Stimulated activated CD4-positive, alpha-beta T cell treated with anti-CD3 and anti-CD28 coated beads, Interleukin-15, amount 100 ng/mL, for 48 hours (primary cell): ENCODE measurements at places on chromosomes 12 and 14.

- no peak for DNase-seq
Measured at GRCh38 chr14:64919618-64920017, 5.4 kb downstream of the CHURC1 start.

GRCh38 chr14:73386342-73386741 lies 72.0 kb downstream of the NUMB start:
- DNase-seq: no peak

DNA sequence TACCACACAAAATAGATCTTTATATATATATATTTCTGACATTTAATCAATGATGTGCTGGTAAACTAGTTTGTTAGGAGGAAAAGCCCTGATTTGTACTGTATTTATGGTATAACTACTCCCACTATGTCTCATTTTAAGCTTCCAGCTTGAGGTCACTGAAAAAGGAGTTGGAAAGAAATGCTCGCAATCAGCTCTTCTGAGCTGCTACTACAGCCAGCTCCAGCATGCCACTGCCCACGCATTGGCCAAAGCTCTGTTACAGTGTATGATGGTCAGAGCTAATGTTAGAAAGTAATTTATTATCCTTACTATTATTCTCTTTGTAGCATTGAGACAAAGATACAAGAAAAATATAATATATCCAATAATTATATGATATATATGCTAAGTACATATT lies 55.0 kb upstream of the PCED1B start:
- DNase-seq: no peak

DNA sequence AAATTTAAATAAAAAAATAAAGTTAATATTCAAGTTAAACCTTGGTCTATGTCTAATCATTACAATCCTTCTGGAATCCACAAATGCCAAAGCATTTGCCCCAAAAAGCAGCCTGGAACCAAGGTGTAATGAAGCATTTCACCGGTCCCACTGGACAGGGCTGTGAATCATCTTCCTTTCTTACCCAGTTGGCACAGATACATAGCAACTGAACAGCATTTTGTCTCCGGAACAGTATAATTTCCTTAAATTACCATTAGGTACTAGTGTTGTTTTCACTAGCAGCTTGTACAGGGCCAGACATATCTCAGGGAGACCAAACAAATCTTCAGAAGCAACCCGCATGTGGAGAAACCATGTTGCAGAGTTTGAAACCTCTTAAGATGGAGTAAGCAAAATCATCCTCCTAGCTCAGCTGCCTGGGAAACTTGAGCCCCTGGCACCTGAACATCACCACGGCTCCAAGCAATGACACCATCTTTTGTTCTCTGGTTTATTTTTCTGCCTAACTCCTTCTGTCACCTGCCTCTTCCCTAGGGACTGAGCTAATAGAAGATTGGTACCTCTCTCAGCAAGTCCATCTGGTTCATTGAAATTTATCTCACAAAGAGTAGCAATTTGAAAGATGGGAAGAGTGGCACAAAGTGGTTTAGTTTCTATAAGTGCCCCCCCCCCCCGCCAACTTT lies 17.9 kb upstream of the MDM1 start:
- DNase-seq: no peak

- no peak for DNase-seq
Measured at GRCh38 chr14:67674139-67674479, 323 bp downstream of the VTI1B start.

DNA sequence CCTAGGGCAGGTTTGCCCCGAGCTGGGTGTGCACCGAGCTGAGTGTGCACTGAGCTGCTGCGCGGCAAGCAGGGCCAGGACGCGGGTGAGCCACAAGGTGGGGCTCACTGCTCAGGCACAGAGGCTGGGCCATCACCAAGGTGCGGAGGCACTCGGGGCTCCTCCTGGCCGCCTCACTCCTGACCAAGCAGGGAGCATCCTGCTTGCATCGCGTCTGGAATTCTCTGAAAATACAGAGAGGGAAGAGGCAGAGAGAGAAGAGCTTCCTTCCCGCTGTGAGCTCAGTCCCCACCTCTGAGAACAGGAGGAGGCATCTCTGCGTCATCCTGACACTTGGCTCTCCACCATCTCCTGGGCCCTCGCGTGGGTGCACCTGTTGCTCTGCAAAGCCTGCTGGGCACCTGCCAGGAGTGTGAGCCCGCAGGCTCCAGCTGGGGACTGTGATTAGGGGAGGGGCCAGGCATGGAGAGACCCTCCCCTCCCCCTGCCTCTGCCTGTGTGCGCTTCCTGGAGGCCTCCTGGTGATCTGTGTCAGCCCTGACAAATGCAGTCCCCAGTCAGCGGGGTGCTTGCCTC lies 116.3 kb downstream of the GLT1D1 start:
- DNase-seq: no peak

- DNase-seq: no peak
Measured at GRCh38 chr14:63435838-63436237, 107.3 kb downstream of the PPP2R5E start.

GRCh38 chr14:36976571-36977023 lies 195.8 kb downstream of the SLC25A21 start:
- no peak for DNase-seq

- no peak for DNase-seq
Measured at GRCh38 chr14:54483073-54483745, 5.6 kb downstream of the GMFB start.

DNA sequence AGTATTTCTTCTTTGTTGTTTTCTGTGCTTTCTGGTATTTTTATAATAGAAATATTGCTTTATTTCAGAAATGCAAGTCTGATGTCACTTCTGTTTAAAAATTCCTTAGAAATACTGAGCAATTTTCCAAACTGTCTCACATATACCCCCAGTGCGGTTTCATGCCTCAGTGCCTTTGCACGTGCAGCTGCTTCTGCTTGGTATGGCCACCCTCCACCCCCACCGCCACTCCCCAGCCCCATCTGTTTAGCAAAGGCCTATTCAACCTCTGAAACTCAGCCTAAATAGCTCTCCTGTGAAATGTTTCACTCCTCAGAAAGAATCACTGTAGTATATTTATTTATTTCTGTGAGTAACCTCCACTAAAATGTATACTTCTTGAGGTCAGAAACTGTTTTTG lies 52.3 kb downstream of the PPM1H start:
- no peak for DNase-seq

GRCh38 chr14:31543969-31544799 lies 17.0 kb upstream of the NUBPL start:
- no peak for DNase-seq

DNA sequence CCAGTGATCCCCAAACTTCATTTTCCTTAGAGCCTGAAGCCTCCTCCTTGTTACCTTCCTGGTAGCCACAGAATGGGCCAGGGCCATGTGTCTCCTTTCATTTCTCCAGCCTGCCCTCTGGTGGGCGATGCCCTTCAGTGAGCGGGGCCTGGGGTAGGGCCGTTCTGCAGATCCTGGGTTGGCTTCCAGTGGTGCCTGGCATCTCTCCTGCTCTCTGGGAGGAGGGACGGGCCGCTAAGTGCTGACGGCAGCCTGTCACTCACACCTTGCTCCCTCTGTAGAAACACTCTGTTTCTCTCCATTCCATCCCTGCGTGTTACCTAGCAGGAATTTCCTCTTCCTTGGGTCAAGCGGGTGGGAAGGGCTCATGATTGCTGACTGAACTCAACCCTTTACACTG lies 232.1 kb downstream of the CACNA1C start:
- peak; percentile 18 for DNase-seq

- no peak for DNase-seq
Measured at GRCh38 chr14:33642691-33643244, 308.1 kb downstream of the EGLN3 start.

DNA sequence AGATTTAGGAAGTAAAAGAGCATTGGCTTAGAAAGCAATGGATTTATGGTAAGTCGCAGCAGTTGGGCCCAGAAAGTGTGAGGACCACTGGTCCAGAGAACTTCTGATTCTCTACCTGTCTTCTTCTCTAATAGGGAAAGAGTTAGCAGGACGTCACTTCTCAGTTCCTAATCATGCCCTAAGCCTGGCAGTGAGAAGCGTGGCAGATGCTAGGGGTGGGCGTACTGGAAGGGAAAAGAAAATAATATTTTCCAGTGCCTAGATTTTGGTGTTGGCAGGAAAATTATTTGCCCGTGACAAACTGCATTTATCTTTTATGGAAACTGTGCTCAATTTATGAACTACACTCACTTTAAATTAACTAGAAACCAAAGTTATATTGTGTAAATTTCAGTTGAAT lies 212.3 kb downstream of the PPFIA2 start:
- DNase-seq: no peak

DNA sequence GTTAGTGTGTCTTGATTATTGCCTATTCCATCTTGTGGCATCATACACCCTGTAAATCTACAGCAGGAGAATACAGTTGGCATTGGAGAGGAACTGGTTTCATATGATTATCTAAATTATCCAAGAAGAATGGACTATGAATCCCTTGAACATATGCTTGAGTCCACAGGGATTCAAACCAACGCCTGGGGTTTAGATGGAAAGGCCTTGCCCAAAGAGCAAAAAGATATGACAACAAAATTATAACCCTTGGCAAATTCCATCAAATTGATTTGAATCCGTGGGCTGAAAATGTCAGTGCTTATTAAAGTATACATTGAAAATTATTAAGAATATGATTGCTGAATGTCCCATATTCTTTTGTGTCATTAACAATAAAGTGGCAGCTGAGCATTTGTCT lies 108.2 kb downstream of the PDE3A start:
- no peak for DNase-seq

- no peak for DNase-seq
Measured at GRCh38 chr14:21486640-21487087, 9.7 kb downstream of the TOX4 start.

DNA sequence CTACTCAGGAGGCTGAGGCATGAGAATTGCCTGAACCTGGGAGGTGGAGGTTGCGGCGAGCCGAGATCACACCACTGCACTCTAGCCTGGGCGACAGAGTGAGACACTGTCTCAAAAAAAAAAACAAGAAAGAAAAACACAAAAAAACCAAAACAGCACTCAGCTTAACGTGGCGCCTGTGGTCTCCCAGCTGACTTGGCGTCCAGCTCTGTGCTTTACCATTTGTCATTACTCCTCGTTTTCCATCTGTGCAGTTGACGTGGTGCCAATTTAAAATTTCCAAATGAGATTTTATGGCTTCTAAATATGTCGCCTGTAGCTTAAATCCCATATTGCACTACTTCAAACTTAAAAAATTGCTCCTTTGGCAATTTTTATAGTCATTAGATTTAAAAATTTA lies 2.0 kb downstream of the MGP start:
- no peak for DNase-seq

DNA sequence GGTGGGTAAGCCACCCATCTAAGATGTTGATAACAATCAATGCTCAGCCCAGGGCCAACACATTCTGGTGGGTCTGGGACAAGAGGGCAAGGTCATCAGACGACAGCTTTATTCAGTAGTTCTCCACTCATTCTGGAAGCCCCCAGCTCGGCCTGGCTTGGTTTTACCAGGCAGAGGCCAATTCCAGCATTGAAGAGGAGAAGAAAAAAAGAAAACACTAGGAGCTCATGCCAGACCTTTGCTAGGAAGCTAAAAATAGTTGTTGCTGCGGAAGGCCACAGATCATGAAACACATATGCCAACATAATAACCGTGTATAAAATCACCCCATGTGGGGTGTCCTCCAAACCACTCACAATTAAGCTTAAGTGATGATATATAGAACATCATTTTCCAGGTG lies 44.4 kb downstream of the CCDC60 start:
- DNase-seq: no peak

GRCh38 chr12:32828120-32828519 lies 68.5 kb downstream of the PKP2 start:
- DNase-seq: no peak

DNA sequence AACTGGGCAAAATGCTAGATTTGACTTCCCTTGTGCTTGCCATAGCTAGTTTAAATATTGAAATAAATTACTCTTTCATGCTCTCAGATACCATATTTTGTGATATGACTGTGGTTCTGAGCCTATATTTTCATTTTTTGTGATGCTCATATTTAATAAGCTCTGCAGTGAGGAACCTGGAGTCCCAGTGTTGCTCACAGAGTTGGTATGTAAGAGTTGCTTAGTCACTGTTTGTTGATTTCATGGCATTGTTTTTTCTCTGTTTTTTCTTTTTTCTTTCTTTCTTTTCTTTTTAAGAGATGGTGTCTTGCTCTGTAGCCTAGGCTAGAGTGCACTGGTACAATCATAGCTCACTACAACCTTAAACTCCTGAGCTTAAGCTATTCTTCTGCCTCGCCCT lies 750.5 kb upstream of the TMEM132C start:
- DNase-seq: no peak

DNA sequence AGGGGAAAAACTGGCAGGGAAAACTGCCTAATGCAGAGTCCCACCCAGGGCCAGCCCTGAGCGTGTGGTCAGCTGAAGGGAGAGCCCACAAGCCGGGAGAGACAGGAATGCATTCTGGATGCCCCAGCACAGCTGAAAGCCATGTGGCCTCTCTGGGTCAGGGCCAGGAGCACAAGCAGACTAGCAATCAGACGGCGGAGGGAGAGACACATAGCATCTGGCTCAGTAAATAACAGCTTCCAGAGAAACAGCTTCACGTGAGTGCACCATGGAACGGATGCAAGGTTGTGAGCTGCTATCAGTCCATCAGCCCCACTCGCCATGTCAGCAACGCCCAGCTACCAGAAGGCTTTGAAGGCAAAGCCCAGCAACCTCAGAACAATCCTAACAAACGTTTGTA lies 28.2 kb upstream of the TMEM106C start:
- no peak for DNase-seq

- no peak for DNase-seq
Measured at GRCh38 chr12:60830381-60830780, 1234.6 kb downstream of the SLC16A7 start.

DNA sequence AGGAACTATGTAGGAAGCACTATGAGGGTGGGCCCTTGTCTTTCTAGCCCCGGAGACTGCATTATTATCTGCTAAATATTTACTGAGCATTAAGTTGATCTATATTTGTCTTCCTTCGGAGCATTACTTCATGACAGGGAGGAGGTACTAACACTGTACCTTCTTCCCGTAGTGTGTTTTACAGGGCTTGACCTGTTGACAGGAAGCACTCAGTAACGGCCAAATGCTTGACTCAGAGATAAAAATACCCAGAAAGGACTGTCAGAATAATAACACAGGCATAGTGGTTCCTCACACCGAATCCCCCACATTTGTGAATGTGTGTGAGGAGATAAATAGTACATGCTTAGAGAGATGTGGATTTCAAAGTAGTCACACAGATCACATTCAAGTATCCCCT lies 466.6 kb downstream of the EGLN3 start:
- no peak for DNase-seq

- DNase-seq: no peak
Measured at GRCh38 chr12:128578045-128578444, 245.7 kb downstream of the SLC15A4 start.

- no peak for DNase-seq
Measured at GRCh38 chr14:43877351-43877960, 629.6 kb downstream of the FSCB start.

GRCh38 chr14:89849931-89850330 lies 104.6 kb downstream of the EFCAB11 start:
- DNase-seq: no peak

GRCh38 chr14:72186523-72186922 lies 254.3 kb downstream of the RGS6 start:
- DNase-seq: no peak
